ENCODE measurements at places on chromosomes 7 and 10.

- no peak for DNase-seq
These were observed 143.4 kb downstream of the SGMS1 start for GRCh38 chr10:50480054-50481007.

GRCh38 chr10:50497758-50498157 is 126.0 kb downstream of the SGMS1 start:
- DNase-seq: peak; percentile 59

DNA sequence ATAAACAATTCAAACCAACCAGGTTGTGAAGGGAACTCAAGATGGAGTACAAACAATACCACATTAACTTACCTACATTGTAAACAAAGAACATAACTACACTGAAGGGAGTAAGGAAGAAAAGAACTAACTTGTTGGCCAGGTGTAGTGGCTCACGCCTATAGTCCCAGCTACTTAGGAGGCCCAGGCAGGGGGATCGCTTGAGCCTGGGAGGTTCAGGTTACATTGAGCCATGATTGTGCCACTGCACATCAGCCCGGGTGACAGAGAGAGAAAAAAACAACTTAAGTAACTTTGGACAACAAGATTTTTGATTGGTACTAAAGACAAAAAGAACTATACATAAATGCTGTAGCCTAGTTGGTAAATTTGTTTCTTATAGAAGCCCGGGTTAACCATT is 68.8 kb downstream of the TRIL start:
- DNase-seq: no peak

DNA sequence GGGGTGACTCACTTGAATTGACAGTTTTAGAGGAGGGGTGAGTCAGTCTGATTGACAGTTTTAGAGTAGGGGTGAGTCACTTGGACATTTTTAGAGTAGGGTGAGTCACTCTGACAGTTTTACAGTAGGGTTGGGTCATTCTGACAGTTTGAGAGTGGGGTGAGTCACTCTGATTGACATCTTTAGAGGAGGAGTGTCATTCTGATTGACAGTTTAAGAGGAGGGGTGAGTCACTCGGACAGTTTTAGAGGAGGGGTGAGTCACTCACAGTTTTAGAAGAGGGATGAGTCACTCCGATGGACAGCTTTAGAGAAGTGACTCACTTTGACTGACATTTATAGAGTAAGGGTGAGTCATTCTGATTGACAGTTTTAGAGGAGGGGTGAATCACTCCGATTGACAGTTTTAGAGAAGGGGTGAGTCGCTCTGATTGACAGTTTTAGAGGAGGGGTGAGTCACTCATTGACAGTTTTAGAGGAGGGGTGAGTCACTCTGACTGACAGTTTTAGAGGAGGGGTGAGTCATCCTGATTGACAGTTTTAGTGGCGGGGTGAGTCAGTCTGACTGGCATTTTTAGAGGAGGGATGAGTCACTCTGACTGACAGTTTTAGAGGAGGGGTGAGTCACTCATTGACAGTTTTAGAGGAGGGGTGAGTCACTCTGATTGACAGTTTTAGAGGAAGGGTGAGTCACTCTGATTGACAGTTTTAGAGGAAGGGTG is 595.9 kb downstream of the DNAJB6 start:
- DNase-seq: no peak

DNA sequence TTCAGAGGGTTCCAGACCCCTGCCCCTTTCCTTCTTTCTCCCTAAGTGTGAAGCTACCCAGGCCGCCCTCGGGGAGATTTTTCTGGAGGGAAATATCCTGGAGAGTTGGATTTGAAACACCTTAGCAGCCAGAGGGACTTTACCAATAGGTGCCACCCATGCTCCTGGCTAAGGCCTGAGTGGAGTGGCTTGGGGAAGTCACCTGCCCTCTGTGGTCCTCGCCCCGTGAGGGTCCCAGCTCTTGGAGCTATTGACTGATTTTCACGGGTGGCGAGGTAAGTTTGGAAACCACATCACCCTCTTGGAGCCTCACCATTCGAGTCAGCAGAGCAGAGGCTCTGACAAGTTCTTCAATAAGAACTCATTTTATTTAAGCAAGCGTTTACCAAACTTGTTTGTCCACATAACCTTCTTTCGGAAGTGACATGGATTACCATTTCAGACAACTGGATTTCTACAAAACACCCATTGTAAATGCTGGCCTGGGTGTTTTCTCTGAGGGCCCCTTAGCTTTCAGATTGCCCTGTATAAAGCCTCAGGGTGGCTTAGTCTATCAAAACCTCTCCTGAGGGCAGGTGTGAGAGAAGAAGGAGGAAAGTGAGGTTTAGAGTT is 20.4 kb downstream of the AQP1 start:
- DNase-seq: no peak

- no peak for DNase-seq
These were observed 394.4 kb upstream of the NPVF start for GRCh38 chr7:25622695-25623094.

DNA sequence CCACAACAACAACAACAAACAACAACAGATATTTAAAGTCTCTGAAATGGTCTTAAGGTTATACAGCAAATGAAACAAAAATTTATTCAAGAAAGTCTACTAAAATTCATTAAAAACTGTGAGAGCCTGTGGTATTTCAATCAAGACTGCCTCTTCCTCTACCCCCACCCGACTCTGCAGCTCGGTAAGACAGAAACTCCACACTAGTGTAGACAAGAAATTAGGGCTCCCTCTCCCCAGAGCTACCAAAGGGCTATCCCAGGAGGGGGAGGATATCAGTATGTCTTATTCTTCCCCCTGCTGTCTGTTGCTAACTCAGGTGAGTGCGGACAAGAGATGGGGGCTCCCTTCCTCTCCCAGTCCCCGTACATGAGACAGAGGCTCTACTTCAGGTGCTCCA is 71.0 kb upstream of the TMEM140 start:
- no peak for DNase-seq

- DNase-seq: no peak
These were observed 6.9 kb downstream of the FAM241B start for GRCh38 chr10:69636626-69637605.

GRCh38 chr10:11334436-11334835 is 277.0 kb downstream of the USP6NL start:
- no peak for DNase-seq

GRCh38 chr7:24441314-24442027 is 131.8 kb upstream of the PALS2 start:
- DNase-seq: no peak
